ENCODE measurements at places on chromosomes 11 and 22. TPM values are rescaled to one million over a fixed set of nuclear protein-coding genes. Genes with fewer than 3 reads are reported as not detected.

GRCh38 chr11:33060271-33060670 lies 20.9 kb downstream of the TCP11L1 start:
- peaks cover 9% of the 10 kb centered on the region for H3K4me1 ChIP-seq
- H3K27ac ChIP-seq, result no peak overlapping the region
- peaks cover 43% of the 10 kb centered on the region for H3K36me3 ChIP-seq
- no peak for DNase-seq

DNA sequence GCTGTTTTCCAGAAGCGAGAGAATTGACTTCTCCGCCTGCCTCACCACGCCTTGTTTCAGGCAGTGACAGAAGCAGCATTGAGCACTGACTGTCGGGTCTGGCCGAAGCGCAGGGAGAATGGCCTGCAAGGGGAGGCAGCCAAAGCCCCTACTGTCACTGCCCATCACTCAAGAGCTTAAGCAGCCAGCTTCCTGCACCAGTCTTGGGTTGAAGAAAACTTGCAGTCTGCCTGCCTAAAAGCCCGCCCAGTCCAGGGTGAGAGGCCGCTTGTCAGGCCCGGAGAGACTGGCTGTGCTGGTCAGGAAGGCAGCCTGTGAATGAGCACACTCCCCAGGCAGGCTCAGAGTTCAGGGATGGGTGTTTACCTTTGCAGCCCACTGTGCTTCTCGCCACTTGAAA lies 108.3 kb downstream of the PKNOX2 start:
- no peak overlapping the region for H3K27ac ChIP-seq
- no peak overlapping the region for H3K4me3 ChIP-seq
- DNase-seq, result no peak

GRCh38 chr11:23543651-23544222 lies 683.5 kb upstream of the CCDC179 start:
- H3K4me1 ChIP-seq, result no peaks in the 10 kb centered on the region
- H3K27ac ChIP-seq, result no peak overlapping the region
- DNase-seq, result no peak
- H3K4me3 ChIP-seq, result no peak overlapping the region
- H3K27me3 ChIP-seq, result no peaks in the 10 kb centered on the region

GRCh38 chr11:132335311-132335710 lies 964.9 kb downstream of the NTM start:
- DNase-seq, result no peak
- no peaks in the 10 kb centered on the region for H3K27me3 ChIP-seq
- H3K36me3 ChIP-seq, result no peaks in the 10 kb centered on the region
- H3K4me1 ChIP-seq, result no peaks in the 10 kb centered on the region
- no peak overlapping the region for H3K27ac ChIP-seq

BTBD18 gene
- total RNA-seq, result not detected

OR56A4 gene
- under 0.01 TPM for total RNA-seq

APLNR gene
- 43.2 TPM for total RNA-seq

Data from muscle of leg (tissue), 16 donors.